ENCODE measurements at places on chromosomes 7 and 10. TPM values are rescaled to one million over a fixed set of nuclear protein-coding genes. Genes with fewer than 3 reads are reported as not detected.

DNA sequence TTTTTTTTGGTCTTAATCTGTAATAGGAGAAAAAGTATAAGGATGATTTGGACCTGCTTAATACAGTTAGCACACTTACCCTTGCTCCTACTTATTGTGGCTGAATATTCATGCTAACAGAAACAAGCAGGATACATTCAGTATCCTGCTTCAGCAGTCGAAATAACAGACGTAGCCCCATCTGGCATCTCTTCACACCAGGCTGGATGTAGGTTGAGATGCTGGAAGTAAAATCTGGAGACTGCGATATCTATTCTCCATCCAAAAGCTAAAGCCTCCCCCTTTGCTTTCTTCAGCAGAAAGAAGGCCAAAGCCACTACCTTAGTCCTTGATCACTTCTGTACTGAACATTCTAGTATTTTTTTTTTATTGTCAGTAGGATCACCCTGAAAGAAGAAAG, 537.4 kb downstream of the AUTS2 start:
- no peak overlapping the region for H3K27ac ChIP-seq
- H3K4me3 ChIP-seq = no peak overlapping the region
- H3K27me3 ChIP-seq = no peaks in the 10 kb centered on the region
- DNase-seq = no peak
- H3K36me3 ChIP-seq = no peaks in the 10 kb centered on the region
- peaks cover 4% of the 10 kb centered on the region for H3K4me1 ChIP-seq

DNA sequence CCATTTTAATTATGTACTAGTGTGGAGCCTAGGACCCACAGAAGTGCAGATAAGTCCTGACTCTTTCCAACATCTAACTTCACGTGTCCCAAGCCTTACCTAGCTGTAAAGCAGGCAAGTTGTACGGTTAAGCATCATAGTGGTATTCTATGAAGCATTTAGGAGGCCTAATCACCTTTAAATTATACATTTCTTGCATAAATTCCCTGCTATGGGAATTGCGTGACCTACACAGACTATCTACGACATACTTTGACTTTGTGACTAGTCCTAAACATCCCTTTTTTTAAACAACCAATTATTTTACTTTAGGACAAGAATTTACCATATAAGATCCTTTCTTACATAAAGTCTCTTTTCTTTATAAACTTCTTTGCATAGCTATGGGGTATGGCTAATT, 37.7 kb upstream of the LRGUK start:
- no peaks in the 10 kb centered on the region for H3K36me3 ChIP-seq
- H3K27ac ChIP-seq = no peak overlapping the region
- no peak for DNase-seq
- H3K4me3 ChIP-seq = no peak overlapping the region

DNA sequence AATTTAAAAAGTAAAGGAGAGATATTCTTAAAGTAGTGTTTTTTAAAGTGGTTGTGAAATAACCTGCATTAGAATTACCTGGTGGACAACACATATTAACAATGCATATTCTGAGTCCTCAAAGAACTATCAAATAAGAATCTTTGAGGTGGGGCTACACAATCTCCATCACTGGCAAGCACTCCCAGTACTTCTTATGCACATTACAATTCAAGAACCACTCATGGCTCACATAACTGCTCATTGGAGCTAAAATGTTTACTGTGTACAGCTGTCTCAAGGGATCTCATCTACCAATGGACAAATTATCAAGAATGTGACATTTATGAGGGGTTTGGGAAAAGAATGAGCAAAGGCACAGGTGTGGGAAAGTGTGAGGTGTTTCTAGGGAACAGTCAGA, 692.0 kb downstream of the PHTF2 start:
- H3K27me3 ChIP-seq = no peaks in the 10 kb centered on the region
- no peaks in the 10 kb centered on the region for H3K36me3 ChIP-seq
- H3K4me1 ChIP-seq = peaks cover 3% of the 10 kb centered on the region
- no peak for DNase-seq
- H3K4me3 ChIP-seq = no peak overlapping the region

DNA sequence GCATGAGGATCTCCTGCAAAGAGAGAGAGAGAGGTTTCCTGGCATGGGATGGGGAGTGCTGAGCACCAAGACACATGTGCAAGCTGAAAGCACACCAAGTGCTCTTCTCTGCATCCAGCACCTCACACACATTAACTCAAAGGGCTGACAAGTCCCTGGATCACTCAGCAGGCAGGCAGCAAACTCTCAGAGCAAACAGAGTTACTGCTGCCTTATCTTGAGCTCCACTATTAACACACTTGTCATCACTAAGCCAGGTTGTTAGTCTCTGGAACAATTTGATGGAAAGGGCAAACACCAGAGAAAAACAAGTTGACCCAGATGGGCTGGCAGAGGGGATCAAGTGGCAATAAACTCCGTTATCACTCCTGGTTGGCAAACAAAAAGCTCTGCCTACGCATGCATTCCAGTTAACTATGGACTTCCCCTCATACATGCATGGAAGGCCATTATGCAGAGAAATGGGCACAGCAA, 349.9 kb downstream of the KCNMA1 start:
- peaks cover 32% of the 10 kb centered on the region for H3K4me1 ChIP-seq
- H3K36me3 ChIP-seq = no peaks in the 10 kb centered on the region
- H3K4me3 ChIP-seq = no peak overlapping the region
- H3K27me3 ChIP-seq = no peaks in the 10 kb centered on the region
- no peak for DNase-seq

- no peak overlapping the region for H3K4me3 ChIP-seq
- H3K27me3 ChIP-seq = no peaks in the 10 kb centered on the region
- H3K27ac ChIP-seq = no peak overlapping the region
- H3K4me1 ChIP-seq = peaks cover 17% of the 10 kb centered on the region
- DNase-seq = no peak
Observed at GRCh38 chr10:60352105-60352504, 37.6 kb downstream of the ANK3 start.

AOC1 gene
- total RNA-seq = not detected

DNA sequence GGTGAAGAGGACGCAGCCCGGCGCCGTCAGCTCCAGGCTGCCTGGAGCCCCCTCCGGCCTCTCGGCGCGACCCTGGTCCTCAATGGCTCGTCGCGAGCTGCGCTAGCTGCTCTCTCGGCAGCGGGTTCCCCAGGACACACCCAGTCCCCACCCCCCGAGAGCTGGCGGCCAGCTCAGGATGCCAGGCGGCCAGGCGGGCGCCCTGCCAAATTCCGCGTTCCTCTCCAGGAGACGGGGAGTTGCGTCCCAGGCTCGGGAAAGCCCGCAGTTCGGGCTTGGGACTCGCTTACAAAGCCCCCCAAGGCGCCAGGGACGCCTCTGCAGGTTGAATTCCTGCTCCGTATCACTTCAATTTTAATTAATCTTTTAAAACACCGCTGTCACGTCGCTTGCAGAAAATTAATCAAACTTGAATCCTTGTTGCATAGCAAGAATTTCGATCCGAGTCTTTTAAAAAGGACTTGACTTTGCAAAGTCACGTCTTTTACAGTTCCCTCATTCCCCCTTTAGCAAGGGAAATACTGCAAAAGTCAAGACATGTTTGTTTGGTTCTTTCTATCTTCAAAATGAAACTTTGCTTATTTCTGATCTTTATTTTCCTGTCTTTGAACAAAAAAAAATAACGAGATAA, 28.2 kb downstream of the SKIDA1 start:
- H3K27me3 ChIP-seq = no peaks in the 10 kb centered on the region
- H3K36me3 ChIP-seq = no peaks in the 10 kb centered on the region
- no peaks in the 10 kb centered on the region for H3K4me1 ChIP-seq
- peak overlapping the region; percentile 30 for H3K27ac ChIP-seq

- H3K4me1 ChIP-seq = no peaks in the 10 kb centered on the region
- no peak for DNase-seq
- H3K27me3 ChIP-seq = no peaks in the 10 kb centered on the region
- no peak overlapping the region for H3K27ac ChIP-seq
- H3K4me3 ChIP-seq = no peak overlapping the region
- H3K36me3 ChIP-seq = no peaks in the 10 kb centered on the region
Observed at GRCh38 chr10:4701016-4701415, 125.0 kb upstream of the AKR1E2 start.

MEOX2 gene
- total RNA-seq = 9.9 TPM

DNA sequence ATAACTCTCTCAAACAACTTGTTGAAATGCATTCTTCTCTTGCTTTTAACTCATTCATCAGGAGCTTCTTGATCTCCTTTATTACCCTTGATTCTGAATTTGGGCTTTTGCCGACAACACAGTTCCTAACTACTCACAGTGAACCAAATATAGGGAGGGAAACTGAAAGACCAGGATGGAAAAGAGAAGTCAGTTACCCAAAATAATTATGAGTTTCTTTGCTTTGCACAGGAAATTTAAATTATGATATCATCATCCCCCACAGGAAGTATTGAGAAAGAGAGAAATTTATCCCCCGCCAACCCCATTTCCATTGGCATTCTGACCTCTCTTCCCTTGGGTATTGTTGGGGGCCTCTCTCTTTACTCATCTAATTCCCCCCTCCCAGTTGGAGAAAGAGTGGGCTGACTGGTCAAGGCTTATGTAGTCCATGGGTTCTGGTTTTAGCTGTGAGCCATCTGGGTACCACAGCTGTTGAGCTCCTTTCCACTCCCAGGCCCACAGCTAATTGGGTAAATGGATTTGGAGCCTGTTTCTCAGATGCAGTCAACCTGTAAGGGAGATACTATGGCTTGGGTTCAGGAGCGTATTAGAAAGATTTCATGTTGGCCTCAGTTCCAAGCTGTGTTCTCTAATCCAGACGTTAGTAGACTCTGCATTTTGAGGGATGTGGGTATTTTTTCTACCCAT, 109.0 kb downstream of the FZD1 start:
- no peaks in the 10 kb centered on the region for H3K4me1 ChIP-seq
- H3K36me3 ChIP-seq = no peaks in the 10 kb centered on the region
- no peak overlapping the region for H3K4me3 ChIP-seq
- no peak overlapping the region for H3K27ac ChIP-seq
- no peak for DNase-seq

TBX20 gene
- 0.35 TPM for total RNA-seq

GBX1 gene
- not detected for total RNA-seq

DNA sequence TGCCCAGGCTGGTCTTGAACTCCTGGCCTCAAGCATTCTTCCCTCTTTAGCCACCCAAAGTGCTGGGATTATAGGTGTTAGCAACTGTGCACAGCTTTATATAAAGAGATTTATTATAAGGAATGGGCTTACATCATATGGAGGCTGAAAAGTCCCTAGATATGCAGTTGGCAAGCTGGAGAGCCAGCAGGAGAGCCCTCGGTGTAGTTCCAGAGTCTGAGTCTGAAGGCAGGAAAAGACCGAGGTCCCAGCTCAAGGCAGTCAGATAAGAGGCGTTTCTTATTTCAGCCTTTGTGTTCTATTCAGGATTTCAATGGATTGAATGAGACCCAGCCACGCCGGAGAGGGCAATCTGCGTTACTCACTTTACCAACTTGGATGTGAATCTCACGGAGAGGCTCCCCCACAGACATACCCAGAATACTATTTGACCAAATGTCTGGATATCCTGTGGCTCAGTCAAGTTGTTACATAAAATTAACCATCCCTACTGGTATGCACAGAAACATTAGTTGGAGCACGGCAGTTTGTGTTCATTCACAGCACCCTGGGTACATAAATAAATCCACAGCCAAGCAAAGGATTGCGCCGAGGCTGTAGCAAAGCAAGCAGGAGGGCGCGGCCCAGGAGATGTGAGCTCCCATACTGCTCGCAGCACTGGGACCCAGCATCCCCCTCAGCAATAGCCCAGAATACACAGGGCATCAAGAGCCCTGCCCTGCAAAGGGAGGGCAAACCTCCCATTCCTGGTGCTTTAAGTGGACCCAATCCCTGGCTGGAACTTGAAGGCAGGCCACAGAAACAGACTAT, 158.4 kb upstream of the ZNF32 start:
- H3K36me3 ChIP-seq = no peaks in the 10 kb centered on the region
- no peak for DNase-seq
- peak overlapping the region; percentile 83 for H3K27ac ChIP-seq
- no peak overlapping the region for H3K4me3 ChIP-seq

- H3K4me3 ChIP-seq = no peak overlapping the region
- H3K36me3 ChIP-seq = peaks cover 2% of the 10 kb centered on the region
- DNase-seq = no peak
- H3K27ac ChIP-seq = no peak overlapping the region
- no peaks in the 10 kb centered on the region for H3K27me3 ChIP-seq
- H3K4me1 ChIP-seq = no peaks in the 10 kb centered on the region
Observed at GRCh38 chr7:2567679-2568278, 9.0 kb downstream of the IQCE start.

GRCh38 chr10:34814913-34815184, 247 bp downstream of the PARD3 start:
- peaks cover 12% of the 10 kb centered on the region for H3K4me1 ChIP-seq
- H3K36me3 ChIP-seq = no peaks in the 10 kb centered on the region
- peak overlapping the region; percentile 97 for H3K4me3 ChIP-seq
- H3K27me3 ChIP-seq = no peaks in the 10 kb centered on the region
- peak overlapping the region; percentile 72 for H3K27ac ChIP-seq
- DNase-seq = no peak

DNA sequence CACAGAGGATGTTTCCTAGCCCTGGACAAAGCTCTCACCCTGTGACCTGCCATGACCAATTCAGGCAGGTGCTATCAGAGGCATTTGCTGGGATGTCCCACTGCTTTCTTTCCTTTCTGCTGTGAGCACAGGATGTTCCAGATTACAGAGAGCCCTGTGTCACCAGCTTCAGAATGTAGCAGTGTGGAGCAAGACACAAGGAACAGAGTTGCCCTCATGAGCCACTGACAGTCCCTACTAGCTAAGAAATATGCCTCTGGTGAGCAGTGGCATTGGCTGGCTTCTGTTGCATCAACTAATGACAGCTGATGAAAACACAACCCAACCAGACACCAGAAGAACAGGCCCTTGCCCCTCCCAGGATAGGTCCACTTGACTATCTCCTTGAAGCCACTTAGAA, 337.2 kb downstream of the TNS3 start:
- H3K27me3 ChIP-seq = no peaks in the 10 kb centered on the region
- H3K4me1 ChIP-seq = no peaks in the 10 kb centered on the region
- H3K4me3 ChIP-seq = no peak overlapping the region
- no peak for DNase-seq

SH2D4B gene
- 0.92 TPM for total RNA-seq

GRCh38 chr7:26060733-26061677, 91.0 kb upstream of the NFE2L3 start:
- DNase-seq = no peak
- no peaks in the 10 kb centered on the region for H3K27me3 ChIP-seq
- H3K36me3 ChIP-seq = no peaks in the 10 kb centered on the region
- H3K27ac ChIP-seq = no peak overlapping the region
- no peaks in the 10 kb centered on the region for H3K4me1 ChIP-seq

Data from thoracic aorta (tissue), 2 donors.